Motor neuron (in vitro differentiated cells): ENCODE measurements at places on chromosomes 12 and 14. TPM values are rescaled to one million over a fixed set of nuclear protein-coding genes. Genes with fewer than 3 reads are reported as not detected.

Gene CCDC88C
- total RNA-seq, result 10.8 and 14.3 TPM in 2 replicates

Gene COX8C
- total RNA-seq, result not detected in 2 replicates

Gene RNASE3
- not detected in 2 replicates for total RNA-seq

Gene C14orf93
- total RNA-seq, result 7.5 and 8.8 TPM in 2 replicates

Gene RNASE2
- not detected in 2 replicates for total RNA-seq
